ENCODE measurements at places on chromosomes 4 and X. TPM values are rescaled to one million over a fixed set of nuclear protein-coding genes. Genes with fewer than 3 reads are reported as not detected.

The CCNA2 gene
- total RNA-seq: 0.81 TPM

The PORCN gene
- total RNA-seq: 12.0 TPM

The AFAP1 gene
- total RNA-seq: 6.2 TPM

The FREM3 gene
- 0.19 TPM for total RNA-seq

The USP46 gene
- total RNA-seq: 55.3 TPM

The TENM3 gene
- total RNA-seq: 3.0 TPM

The SRPX2 gene
- 8.6 TPM for total RNA-seq

The SLC9B1 gene
- total RNA-seq: 0.65 TPM

The HEPH gene
- total RNA-seq: 8.8 TPM

The CXCL3 gene
- 0.75 TPM for total RNA-seq

The UGT2B15 gene
- total RNA-seq: not detected

The OPRPN gene
- not detected for total RNA-seq

The PPP1R2C gene
- not detected for total RNA-seq

The HDAC8 gene
- 15.8 TPM for total RNA-seq

The SPANXN3 gene
- not detected for total RNA-seq

The BLOC1S4 gene
- 6.0 TPM for total RNA-seq

The PWWP3B gene
- total RNA-seq: 9.2 TPM

The PPAT gene
- 2.3 TPM for total RNA-seq

The GAGE2A gene
- not detected for total RNA-seq

GRCh38 chrX:40323977-40324376, 226.2 kb upstream of the BCOR start:
- no peak for DNase-seq

DNA sequence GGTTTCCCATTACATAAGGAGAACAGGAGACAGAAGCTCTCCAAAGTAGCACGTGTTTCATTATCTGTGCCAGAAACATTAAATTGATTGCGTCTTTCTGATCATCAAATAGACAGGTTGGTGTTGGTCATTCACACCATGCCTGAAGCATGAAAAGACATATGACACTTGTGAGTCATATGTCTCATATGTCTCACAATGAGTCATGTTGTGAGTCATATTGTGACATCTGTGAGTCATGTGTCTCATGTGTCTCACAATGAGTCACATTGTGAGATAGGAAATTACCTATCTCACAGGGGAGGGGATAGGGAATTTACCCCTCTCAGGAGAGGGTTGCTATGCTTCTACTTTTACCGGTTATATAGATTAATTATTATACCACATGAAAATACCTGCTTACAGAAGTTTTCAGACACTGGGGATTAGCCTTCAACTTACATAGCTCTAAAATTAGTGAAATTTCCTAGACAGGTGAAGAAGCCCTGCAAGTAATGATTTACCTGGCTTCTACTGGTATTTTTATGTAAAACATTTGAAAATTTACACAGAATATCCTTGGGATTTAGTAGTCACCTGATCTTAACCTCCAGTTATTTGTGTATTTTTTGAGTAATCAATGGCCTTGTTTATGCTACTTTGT, 80.8 kb downstream of the NPFFR2 start:
- no peak for DNase-seq

DNA sequence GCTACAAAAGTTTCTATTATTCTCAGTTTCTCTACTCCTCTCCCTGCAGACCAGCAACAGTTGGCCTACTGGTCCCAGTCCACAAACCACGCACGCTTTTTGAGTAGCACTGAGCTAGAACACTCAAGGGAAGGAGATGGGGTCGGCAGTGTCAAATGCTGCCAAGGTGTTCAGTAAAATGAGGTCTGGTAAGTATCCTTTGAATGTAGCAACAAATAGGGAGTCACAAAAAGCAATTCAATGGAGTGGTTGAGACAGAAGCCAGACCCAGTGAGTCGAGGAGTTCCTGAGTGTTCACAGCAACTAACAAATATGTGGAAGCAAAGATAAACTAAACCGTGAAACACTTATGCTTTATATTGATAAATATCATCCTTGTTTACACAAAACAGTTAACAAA, 355.7 kb downstream of the MID1IP1 start:
- DNase-seq: no peak

- no peak for DNase-seq
Observed at GRCh38 chr4:184713887-184714286, 20.0 kb downstream of the CENPU start.

DNA sequence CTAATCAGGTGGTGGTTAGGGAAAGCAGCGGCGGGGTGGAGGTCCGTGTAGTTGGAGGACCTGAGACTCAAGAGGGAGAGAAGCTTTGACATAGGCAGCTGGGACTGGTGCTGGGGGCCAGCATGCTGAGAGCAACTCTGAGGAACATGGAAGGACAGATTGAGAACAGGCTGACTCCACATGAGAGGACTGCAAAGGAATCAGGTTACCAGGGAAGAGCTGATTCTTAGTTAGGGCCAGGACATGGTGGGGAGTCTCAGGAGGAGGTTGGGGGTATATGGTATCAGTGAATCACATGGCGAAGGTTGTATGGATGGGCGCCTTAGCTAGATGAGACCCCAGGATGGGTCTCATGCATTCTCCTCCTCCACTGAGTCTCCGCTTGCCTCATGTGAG, 264.0 kb upstream of the BOD1L1 start:
- no peak for DNase-seq

- no peak for DNase-seq
Observed at GRCh38 chrX:138669693-138670092, 41.8 kb downstream of the FGF13 start.

- no peak for DNase-seq
Observed at GRCh38 chrX:84156821-84157220, 31.2 kb downstream of the RPS6KA6 start.

DNA sequence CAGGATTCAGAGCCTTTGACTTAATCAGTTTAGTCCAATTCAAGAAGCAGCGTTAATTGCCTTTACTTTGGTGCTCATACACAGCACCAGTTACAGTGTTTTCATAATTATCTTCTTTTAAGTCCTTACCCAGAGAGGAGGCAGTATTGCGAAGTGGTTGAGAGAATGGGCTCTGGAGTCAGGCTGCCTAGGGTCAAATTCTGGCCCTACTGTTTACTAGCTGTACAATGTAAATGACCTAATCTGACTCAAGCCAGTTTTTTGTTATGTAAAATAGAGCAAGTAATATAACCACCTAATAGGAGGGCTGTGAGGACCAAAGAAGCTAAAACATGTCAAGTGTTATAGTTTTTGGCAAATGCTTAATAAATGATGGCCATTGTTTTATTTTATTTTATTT, 27.6 kb downstream of the WDR44 start:
- DNase-seq: no peak

DNA sequence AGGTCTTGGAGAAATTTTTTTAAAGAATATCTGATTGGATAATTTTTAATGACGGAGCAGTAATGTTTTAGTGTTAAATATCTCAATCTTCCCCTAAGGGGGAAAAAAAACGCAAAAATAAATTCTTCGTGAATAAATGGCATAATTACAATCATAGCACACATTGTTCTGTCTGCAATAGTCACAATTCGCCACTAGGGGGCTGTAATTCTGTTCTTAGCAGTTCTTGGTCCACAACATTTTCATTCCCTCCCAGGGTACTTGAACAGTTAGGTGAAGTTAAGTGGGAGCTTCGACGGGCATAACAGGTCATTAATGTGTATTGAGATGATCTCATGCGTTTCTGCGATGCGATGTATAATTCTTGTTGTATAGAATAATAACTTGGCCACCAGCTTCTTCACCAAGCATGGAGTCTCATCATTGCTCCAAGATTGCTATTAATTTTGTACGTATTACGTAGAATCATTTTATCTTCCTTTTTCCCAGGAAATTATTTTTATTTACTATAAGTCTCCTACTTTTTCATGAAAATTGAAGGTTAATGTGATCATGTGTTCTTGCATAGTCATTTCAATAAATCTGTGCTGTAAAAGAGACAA, 27.2 kb downstream of the HTR2C start:
- DNase-seq: no peak

- DNase-seq: no peak
Observed at GRCh38 chr4:173547889-173548288, 17.9 kb upstream of the HAND2 start.

- DNase-seq: no peak
Observed at GRCh38 chrX:51917604-51918003, 24.2 kb downstream of the MAGED1 start.

DNA sequence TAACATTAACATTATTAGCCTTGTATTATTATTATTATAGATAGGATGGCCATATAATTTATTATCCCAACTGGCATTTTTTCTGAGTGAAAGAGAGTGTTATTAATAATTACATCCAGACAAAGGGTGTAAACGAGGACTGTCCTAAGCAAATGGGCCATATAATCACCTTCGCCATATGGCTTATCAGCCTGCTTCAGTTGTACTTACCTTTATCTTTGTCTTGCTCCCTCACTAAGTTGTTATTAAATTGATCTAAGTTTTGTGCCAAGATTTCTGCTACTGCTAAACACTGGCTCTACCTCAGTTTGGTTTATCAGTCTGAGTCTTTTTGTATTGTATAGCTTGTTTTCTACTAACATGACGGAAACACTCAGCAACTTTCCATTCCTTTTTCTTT, 76.9 kb downstream of the STIM2 start:
- DNase-seq: no peak

- DNase-seq: no peak
Observed at GRCh38 chrX:143094417-143095023, 68.8 kb downstream of the SPANXN4 start.

DNA sequence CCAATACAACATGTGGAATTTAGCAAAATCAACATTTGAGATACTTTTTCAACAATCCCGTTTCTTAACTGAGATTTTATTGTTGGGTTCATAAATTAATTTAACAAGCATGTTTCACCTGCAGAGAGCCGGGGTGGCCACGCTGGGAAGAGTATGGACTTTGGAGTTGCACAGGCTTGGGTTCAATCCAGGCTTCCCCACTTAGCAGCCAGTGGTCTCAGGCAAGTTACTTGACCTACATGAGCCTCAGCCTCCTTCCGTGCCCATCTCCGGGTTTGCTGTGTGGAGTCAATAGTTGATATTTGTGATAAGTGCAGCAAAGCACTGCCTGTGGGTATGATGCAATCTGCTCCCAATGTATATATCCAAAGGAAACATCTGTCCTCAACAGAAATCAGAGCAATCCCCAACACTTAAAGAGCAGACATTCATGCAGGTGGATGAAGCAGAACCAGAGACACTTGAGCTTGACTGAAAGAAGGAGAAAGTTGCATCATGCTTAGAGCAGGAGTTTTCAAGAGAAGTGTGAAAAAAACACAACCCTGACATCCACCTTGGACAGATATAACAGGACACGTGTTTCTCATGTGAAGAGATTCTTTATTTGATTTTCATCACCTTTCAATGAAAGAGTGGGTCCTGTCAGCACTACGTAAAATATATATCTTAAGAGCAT, 5.1 kb downstream of the CYTL1 start:
- no peak for DNase-seq

- DNase-seq: no peak
Observed at GRCh38 chr4:13171292-13172057, 312.7 kb downstream of the RAB28 start.

DNA sequence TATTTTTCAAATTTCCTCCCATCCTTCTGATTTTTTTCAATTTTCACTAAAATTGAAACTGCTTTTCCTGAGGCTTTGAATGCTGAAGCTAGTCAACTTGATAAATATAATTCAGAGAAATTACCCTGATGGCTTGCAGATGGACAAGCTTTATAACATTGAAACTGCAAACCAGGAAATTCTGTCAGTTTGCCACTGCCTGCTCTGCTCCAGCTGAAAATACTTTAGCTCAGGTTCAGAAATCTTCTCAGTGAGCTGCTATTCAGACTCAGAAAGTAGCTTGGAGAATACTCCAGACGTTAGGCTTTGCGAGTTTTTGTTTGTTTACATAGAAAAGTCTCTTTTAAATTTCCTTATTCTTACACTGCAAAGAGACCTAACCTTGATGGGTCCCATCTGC, 1574.7 kb downstream of the STIM2 start:
- DNase-seq: no peak

DNA sequence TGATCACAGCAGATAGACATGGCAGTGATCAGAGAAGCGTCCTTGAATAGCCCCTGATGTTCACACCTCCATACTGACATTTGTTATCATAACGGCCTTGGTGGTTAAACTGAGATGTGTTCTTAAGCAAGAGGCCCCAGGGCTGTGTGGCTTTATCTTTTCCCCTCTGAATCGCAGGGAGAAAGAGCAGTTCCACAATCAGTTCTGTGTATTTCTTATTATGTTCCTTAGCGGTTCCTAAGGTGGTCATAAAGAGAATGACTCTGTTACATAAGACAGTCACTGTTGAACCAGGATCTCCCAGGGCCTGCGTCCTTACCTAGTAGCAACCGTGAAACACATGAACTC, 52.8 kb upstream of the CBR4 start:
- DNase-seq: no peak

GRCh38 chrX:145213504-145213903, 33.8 kb upstream of the SPANXN1 start:
- DNase-seq: no peak

DNA sequence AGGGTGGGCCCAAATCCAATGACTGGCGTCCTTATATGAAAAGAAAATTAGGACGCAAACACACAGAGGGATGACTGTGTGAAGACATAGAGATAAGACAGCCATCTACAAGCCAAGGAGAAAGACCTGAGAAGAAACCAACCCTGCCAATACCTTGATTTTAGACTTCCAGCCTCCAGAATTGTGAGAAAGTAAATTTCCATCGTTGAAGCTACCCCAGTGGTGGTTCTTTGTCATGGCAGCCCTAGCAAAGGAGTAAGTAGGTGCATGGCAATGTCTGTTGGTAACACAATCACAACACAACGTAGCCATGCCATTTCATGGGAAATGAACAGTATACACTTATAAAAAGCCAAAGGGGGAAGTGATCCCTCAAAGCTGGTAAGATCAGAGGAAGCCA, 25.3 kb downstream of the SMIM20 start:
- DNase-seq: no peak

DNA sequence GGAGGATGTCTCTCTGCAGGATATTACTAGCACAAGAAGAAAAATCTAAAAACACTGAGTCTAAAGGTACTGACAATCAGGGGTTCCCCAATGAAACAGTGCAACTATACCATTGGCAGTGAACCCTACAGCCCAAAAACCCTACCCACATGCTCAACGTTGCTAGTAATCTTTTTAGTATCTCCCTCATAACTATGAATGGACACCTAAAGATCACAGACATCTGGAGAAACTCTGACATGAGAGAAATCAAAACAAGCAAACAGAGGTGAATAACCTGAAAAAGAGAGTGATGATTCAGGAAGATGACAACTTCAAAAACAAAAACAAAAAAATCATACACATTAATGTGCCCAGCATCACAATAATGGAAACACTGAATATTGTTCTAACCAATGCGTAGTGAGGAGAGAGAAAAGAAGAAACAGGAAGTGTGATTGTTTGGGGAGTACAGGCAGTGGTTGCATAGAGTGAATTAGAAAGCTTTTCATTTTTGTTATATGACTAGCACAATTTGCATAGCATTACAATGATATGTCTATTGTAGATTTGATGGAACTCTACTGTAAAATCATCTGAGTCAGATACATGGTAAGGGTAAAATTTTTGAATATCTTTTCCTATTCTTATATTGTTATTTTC, 78.9 kb upstream of the FMR1 start:
- no peak for DNase-seq

Data from Right ventricle myocardium superior (tissue), 1 donor.